ENCODE measurements at places on chromosomes 3 and 15. TPM values are rescaled to one million over a fixed set of nuclear protein-coding genes. Genes with fewer than 3 reads are reported as not detected.

SLC38A3 gene
- polyA plus RNA-seq: 18.3 TPM

DNA sequence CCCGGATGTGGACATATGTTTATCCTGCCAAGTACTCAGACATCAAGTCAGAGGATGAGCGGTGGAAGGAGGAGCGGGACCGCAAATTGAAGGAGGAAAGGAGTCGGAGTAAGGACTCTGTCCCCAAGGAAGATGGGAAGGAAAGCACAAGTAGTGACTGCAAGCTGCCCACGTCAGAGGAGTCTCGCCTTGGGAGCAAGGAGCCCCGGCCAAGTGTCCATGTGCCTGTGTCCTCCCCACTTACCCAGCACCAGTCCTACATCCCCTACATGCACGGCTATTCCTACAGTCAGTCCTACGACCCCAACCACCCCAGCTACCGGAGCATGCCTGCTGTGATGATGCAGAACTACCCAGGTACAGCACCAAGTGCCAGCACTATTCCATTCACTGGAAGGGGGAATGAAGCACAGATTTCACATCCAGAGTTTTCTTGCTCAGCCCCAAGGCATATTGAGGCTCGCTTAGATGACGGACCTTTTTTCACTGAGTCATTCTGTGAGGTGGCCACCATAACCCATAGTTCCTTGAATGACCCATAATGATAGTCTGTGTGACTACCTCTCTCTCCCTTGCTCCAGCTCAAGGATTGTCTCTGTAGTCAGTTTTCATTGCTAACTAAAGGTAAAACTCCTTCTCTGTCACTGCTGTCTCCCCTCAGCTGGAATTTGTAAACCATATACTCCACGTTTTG, 97.1 kb downstream of the RBPMS2 start:
- no peak for DNase-seq

- no peak for DNase-seq
Measured at GRCh38 chr15:101545548-101546505, 56.3 kb upstream of the PCSK6 start.

- DNase-seq: no peak
Measured at GRCh38 chr3:77248420-77248819, 208.5 kb downstream of the ROBO2 start.

DNA sequence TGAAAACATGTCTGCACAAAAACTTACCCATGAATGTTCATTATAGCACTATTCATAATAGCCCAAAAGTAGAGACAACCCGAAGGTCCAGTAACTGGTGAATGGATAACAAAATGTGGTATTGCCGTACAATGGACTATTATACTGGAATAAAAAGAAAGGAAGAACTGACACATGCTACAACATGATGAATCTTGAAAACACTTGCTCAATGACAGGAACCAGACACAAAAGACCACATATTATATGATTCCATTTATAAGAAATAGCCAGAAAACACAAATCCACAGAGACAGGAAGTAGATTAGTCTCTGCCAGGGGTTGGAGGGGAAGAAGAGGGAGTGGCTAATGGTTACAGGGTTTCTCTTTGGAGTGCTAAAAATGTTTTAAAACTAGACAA, 18.3 kb downstream of the SHC4 start:
- DNase-seq: no peak

DNA sequence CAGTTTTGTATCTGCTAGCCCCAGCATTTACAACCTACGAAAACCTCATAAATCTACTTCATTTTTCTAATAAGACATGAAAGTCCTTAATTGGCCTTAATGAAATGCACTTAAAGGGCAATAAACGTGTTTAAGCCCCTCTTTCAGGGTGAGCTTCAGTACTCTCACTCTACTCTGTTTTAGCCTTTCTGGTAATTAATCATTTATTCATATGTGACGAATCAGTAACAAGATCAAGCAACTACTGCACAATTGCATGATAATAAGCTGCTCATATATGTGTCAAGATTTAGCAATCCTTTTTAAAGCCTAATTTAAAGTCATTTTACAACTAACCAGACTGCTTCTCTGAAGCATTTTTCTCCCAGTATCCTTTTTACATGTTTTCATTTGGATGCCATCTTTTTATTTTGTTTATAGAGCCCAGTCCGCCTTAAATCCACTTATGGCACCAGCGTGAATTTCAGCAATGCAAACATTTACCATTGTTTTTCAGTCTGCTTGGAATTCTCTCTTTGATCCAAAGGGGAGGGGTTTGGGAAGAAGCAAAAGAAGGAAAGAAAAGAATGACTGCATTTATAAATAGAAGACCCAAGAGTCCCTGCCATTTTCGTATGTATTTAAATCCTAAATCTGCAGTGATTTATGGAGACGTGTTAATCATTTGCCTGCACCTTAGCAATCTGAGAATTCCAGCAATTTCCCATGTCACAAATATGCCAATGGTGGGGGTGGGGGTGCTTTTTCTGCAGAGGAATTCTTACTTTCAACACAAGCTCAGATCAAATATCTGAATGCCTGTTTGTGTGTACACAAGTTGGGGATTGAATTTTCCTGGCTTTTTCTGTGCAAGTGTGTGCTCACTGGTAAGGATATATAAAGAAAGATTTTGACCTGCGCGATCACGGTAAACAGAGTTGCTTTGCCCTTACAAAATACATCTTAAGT, 230.8 kb upstream of the TBC1D5 start:
- DNase-seq: no peak

- DNase-seq: no peak
Measured at GRCh38 chr15:31932576-31932975, 97.7 kb upstream of the CHRNA7 start.
